DMS79 (cell line): ENCODE measurements at places on chromosomes 4 and X.

- DNase-seq: no peak
Measured at GRCh38 chrX:154815274-154815818, 10.1 kb upstream of the MPP1 start.

DNA sequence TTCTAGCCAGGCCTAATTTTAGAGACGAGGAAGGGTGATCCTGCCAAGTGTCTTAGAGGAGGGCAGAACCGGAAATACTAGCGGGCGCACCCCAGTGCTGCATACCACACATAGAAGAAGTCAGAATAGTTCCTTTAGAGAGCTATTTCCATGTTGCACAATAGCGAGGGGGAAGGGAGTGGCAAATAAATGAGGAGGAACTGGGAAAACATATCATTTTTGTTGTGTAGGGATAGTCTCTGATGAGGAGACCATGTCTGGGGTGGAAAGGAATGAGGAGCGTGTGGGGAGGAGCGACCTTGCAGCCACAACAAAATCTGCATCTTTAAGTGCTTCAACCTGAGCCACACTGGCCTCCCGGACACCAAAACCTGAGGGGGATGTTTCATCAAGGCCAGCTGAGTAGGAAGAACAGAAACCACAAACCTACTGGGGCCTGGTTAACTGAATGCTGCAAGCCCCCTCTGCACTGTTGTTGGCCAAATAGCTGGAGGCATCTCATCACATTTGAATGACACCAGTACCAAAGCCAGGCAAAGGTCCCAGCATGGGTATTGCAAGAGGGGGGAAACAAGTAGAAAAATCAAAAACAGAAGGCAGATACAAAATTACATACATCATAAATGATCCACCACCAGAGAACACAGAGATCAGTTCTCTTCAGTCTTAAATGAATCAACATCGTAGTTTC is 26.7 kb upstream of the C1QTNF7 start:
- DNase-seq: no peak

DNA sequence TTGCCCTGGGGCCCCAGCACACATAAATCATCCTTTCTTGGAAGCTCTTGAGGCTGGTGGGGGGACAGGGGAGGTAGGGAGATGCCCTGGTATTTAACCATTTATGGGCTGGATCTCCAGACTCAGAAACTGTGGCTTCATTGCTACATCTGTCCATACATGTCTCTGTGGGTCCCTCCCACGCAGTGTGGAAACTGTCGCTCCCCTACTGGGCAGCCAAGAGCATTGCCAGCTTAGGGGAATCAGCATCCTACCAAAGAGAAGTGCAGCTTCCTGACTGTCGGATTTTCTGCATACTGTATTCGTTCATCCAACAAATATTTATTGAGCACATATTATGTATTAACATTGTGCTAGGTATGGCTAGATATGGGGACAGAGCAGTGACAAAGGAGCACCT is 3.7 kb downstream of the GRIPAP1 start:
- no peak for DNase-seq

- peak; percentile 49 for DNase-seq
Measured at GRCh38 chrX:150693725-150694574, 754 bp downstream of the MTMR1 start.

DNA sequence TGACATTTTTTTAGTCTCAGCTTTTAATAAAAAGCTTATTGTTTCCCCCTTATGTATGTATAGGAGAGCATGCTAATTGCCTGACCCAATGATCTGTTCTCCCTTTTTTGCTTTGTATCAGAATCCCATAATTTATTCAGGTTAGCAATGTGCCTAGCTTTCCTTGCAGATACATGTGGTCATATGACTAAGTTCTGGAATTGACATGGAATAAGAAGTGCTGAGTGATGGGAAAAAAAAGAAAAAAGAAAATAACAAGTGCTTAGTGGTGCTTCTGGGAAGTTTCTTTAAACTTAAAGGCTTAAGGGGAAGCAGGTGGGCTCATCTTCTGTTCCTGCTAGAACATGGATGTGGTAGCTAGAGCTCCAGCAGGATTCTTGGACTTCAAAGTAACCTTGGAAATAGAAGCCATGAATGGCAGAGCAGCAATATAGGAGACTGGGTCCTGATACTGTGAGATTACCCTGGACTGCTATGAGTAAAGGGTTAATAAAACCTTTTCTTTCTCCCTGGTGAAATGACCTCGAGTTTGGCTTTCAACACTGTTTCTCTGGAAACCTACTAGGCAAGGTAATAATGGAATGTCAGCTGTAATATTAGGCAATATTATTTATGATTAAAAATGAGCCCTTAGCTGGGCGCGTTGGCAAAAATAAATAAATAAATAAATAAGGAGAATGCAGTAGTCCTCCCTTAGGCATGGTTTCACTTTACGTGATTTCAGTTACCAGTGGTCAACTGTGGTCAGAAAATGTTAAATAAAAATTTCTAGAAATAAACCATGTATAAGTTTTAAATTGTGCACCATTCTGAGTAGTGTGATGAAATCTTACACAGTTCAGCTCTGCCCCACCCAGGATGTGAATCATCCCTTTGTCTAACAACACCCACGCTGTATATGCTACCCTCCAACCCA is 16.7 kb upstream of the RBM41 start:
- DNase-seq: no peak

GRCh38 chrX:69014200-69014599 is 151.1 kb downstream of the PJA1 start:
- no peak for DNase-seq

GRCh38 chr4:77917601-77918000 is 55.0 kb downstream of the MRPL1 start:
- no peak for DNase-seq

DNA sequence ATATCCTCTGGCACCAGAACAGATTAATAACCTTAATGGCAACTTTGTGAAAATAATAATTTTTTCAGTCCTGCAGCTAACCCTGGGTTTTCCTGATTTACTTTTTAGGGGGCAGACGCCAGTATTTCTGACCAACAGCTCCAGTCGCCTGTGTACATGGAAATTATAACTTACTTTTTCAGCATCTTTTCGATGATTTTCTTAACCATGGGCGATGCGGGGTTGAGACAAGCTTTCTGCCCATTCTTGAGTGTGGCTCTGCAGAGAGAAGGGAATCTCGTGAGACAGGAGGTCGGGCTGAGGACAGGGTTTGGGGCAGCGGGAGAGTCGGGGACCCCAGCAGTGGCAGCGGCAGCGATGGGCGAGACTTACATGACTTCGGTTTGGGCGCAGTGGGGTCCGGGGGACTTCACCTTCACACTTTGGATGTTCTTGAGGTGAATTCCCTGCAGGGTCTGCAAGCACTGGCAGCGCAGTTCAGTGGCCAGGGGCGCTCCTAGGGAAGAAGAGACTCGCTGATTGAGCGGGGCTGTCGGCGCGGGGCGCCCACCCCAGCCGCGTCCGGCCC is 484 bp downstream of the CXCL2 start:
- DNase-seq: no peak

- DNase-seq: no peak
Measured at GRCh38 chr4:149885896-149886295, 70.3 kb upstream of the IQCM start.

DNA sequence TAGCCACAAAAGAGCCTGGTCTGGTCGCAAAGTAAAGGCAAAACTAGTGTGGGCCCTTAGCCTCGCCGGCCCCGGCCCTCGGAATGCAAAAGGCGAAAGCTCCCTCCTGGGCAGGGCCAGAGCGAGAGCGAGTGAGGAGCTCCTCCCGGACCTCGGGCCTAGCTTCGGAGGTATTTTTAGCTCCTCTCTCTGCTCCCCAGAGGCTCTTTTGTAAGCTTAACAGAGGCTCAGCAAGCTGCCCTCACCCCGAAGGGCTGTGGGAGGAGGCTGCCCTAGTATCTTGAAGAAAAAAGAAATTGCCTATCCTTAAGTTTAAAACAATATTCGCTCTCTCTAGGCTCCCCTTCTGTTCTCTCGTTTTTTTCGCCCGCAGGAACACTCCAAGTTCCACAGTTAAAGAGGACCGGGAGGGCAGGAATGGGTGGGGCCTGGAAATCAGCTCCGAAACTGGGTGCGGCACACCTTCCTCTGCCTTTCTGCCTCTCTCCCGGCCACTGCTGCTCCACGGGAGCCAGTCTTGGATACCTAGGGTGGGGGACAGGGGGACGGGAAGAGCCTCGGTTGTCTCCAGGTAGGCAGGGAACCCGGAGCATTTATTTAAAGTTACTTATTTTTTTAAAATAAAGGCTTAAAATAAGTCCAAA is 12.1 kb downstream of the HAND2 start:
- no peak for DNase-seq

DNA sequence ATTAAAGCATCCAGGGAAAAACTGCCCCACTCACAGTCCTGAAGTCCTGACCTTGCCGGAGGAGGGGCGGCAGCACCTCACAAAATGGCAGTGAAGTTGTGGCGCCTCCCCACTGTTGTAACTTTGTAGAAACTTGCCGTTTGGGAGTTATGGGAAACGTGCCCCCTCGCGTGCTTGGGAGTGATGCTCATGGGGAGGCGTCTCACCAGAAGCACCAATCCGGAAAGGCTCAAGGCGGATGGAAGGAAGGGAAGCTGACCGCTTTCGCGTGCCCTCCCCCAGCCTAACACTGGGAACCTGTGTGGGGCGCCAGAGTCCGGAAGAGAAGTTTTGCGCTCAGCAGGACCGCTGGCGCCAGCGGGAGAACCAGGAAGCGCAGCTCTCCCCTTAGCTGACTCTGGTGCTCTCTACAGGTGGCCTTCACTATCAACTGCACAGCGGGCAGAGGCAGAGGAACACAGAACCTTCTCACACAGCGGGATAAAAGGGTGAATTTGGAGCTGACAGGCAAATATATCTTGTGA is at the start of the genes CT45A10 and SAGE1:
CT45A10 (minus strand) TSS at position 151 of the 524 bp plus-strand sequence. CDS start 8,100 bp downstream, outside the sequence.
SAGE1 (plus strand) TSS at position 423 of the 524 bp plus-strand sequence. CDS start 2,527 bp downstream, outside the sequence.
- DNase-seq: no peak

GRCh38 chr4:155667568-155668511 is 1.2 kb downstream of the GUCY1A1 start:
- no peak for DNase-seq

DNA sequence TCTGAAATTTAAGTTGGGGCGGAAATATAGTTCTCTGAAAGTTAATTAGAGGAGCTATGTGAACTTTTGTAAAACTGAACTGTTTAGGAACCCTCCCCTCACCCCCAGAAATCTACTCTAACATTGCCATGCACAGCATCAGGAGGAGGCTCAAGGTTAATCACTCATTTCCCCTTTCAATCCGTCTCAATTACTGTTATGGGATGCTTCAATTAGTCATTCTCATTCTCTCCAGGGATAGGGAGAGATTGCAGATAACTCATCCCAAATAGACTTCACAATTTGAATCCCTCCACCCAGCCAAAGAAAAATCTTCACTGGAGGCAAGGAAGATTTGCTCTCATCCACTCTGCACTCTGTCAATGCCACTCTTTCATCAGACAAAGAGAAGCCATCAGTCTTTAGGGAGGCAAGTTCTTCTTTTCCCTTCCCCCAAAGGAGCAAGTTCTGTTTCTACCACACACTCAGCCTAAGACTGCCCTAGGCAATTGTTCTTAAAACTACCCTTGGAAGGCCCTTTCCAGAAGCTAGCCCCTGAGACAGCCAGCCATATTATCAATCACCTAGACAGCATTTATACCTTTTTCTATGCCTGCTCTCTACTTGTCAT is 140.4 kb downstream of the SLC10A7 start:
- no peak for DNase-seq
